GM23248 (cell line): ENCODE measurements at places on chromosomes 5 and 9. TPM values are rescaled to one million over a fixed set of nuclear protein-coding genes. Genes with fewer than 3 reads are reported as not detected.

The RNF208 gene
- polyA plus RNA-seq, result 0.29 and 0.34 TPM in 2 replicates

- no peaks in the 10 kb centered on the region for H3K36me3 ChIP-seq
- peaks cover 21% of the 10 kb centered on the region for H3K27me3 ChIP-seq
- H3K4me1 ChIP-seq, result no peaks in the 10 kb centered on the region
- no peak overlapping the region for H3K27ac ChIP-seq
- peak; percentile 86 for DNase-seq
These were observed 3.9 kb downstream of the ACSL6 start for GRCh38 chr5:132007399-132008162.

GRCh38 chr9:125388978-125389377 lies 127.4 kb downstream of the GAPVD1 start:
- H3K27me3 ChIP-seq, result no peaks in the 10 kb centered on the region
- no peaks in the 10 kb centered on the region for H3K36me3 ChIP-seq
- 0 out of 2 replicates have a peak, but pooled peaks cover 6% of the 10 kb centered on the region for H3K4me1 ChIP-seq
- H3K27ac ChIP-seq, result no peak overlapping the region
- no peak for DNase-seq

- no peak overlapping the region for H3K27ac ChIP-seq
- DNase-seq, result no peak
- no peaks in the 10 kb centered on the region for H3K4me1 ChIP-seq
- no peaks in the 10 kb centered on the region for H3K36me3 ChIP-seq
These were observed 504.8 kb downstream of the DIRAS2 start for GRCh38 chr9:90137801-90138200.

DNA sequence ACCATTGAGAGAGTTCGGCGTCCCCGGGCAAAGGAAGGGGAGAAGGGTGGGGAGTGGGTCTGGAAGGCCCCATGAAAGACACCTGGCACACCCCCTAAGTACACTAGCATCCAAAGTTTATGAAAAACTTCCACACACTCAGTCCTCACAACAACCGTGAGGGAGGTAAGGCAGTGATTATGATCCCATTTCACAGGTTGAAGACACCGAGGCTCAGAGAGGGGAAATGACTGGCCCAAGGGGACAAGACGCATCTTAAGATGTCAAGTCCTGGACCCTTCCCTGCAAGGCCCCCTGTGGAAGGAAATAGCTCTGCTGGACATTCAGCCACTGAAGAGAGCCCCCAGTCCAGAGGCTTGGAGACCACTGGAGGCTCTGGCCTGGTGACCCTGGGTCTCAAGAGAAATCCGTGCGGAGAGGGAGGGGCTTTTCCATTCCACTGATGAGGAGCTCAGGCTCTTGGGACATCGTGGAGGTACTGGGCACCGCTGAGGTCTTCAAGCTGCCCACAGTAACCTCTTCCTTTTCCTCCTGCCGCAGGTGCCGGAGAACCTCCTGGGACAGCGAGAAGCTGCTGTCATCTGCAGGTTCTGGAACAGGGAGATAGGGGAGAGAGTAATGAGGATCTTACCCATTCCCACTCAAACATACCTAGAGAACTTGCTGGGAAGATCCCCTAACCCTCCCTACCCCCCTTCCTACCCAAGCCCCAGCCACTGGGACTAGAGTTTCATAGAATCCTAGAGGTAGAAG lies 5.2 kb downstream of the SMIM33 start:
- DNase-seq, result no peak
- no peak overlapping the region for H3K4me3 ChIP-seq
- H3K36me3 ChIP-seq, result peaks cover 12% of the 10 kb centered on the region; the same call in 1 of the 2 replicates
